ENCODE measurements at places on chromosomes 1 and 21.
A peak's percentile ranks its signal among the peaks of the same experiment; 100 is the strongest.

- no peak for DNase-seq
- H3K4me1 ChIP-seq = peaks cover 18% of the 10 kb centered on the region
- H3K27me3 ChIP-seq = no peaks in the 10 kb centered on the region
- no peak overlapping the region for H3K4me3 ChIP-seq
- no peaks in the 10 kb centered on the region for H3K36me3 ChIP-seq
- H3K27ac ChIP-seq = no peak overlapping the region
Observed at GRCh38 chr1:185490924-185491323, 173.9 kb upstream of the IVNS1ABP start.

DNA sequence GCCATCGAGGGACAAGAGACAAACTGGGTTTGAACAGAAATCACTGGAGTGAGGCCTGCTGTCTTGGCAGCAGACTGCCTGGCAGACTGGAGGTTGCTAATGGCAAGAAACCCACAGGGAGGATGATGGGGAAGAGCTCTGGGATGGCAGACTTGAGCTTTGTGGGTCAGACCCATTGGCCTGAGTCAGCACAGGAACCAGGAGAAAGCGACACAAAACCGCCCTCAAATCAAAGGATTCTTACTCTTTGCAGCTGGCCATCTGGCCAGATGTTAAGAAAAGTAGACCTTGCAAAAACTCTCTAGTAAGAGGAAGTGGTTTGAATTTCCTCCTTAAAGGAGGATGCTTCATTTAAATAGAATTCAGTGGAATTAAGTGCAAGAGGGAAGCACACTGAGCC, 195.2 kb upstream of the JUN start:
- H3K4me3 ChIP-seq = no peak overlapping the region
- peaks cover 9% of the 10 kb centered on the region for H3K4me1 ChIP-seq
- H3K36me3 ChIP-seq = no peaks in the 10 kb centered on the region
- no peak overlapping the region for H3K27ac ChIP-seq

GRCh38 chr21:37868446-37869295, 47.6 kb downstream of the KCNJ6 start:
- H3K36me3 ChIP-seq = no peaks in the 10 kb centered on the region
- H3K4me3 ChIP-seq = no peak overlapping the region
- no peaks in the 10 kb centered on the region for H3K4me1 ChIP-seq
- no peak for DNase-seq

DNA sequence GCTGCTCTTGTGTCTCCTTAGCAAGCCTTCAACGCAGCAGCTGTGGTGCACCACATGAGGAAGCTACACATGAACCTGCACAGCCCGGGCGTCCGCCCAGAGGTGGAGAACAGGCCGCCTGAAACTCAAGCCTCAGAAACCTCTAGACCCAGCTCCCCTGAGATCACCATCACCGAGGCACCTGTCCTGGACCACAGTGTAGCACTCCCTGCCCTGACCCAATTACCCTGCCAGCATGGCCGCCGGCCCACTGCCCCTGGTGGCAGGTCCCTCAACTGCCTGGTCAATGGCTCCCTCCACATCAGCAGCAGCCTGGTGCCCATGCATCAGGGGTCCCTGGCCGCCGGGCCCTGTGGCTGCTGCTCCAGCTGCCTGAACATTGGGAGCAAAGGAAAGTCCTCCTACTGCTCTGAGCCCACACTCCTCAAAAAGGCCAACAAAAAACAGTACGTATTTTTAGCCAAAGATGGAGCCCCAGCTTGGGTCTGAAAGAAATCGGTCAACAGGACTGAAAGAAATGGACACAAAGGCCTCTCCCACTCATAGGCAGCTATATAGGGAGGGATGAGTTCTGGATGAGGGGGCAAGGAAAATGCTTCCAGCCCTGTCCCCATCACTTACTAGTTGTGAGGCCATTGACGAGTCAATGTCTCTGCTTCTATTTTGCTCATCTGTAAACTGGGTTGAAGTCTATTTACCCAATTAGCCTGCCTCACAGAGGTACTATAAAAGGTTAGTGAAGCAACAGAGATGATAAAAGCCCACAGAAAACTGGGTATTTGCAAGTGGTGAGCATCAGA, 28.5 kb downstream of the CAMK1G start:
- no peak overlapping the region for H3K27ac ChIP-seq
- no peak overlapping the region for H3K4me3 ChIP-seq
- no peaks in the 10 kb centered on the region for H3K27me3 ChIP-seq
- H3K4me1 ChIP-seq = peaks cover 10% of the 10 kb centered on the region
- no peaks in the 10 kb centered on the region for H3K36me3 ChIP-seq

GRCh38 chr1:57276918-57277317, 146.9 kb downstream of the DAB1 start:
- no peaks in the 10 kb centered on the region for H3K36me3 ChIP-seq
- peaks cover 18% of the 10 kb centered on the region for H3K4me1 ChIP-seq
- no peak for DNase-seq
- H3K4me3 ChIP-seq = no peak overlapping the region
- no peaks in the 10 kb centered on the region for H3K27me3 ChIP-seq

GRCh38 chr1:61572046-61572445, 152.9 kb downstream of the TM2D1 start:
- no peak overlapping the region for H3K27ac ChIP-seq
- no peak for DNase-seq
- no peak overlapping the region for H3K4me3 ChIP-seq
- H3K36me3 ChIP-seq = no peaks in the 10 kb centered on the region

GRCh38 chr1:27106561-27107323, 48.2 kb downstream of the SLC9A1 start:
- H3K4me1 ChIP-seq = peaks cover 7% of the 10 kb centered on the region
- H3K36me3 ChIP-seq = no peaks in the 10 kb centered on the region
- no peak overlapping the region for H3K27ac ChIP-seq
- H3K27me3 ChIP-seq = no peaks in the 10 kb centered on the region
- DNase-seq = no peak

DNA sequence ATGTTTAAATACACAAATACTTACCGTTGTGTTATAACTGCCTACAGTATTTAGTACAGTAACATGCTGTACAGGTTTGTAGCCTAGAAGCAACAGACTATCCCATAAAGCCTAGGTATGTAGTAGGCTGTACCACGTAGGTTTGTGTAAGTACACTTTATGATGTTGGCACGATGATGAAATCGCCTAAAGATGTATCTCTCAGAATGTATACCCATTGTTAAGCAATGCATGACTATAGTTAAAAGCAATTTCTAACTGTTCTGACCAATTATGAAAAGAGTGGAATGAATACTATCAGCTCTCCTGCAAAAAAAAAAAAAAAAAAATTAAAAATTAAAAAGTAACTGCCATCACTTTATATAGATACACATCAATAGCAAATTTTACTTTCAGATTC, 11.4 kb downstream of the HP1BP3 start:
- no peak overlapping the region for H3K27ac ChIP-seq
- peaks cover 67% of the 10 kb centered on the region for H3K36me3 ChIP-seq
- H3K27me3 ChIP-seq = no peaks in the 10 kb centered on the region
- no peak for DNase-seq
- peaks cover 1% of the 10 kb centered on the region for H3K4me1 ChIP-seq

DNA sequence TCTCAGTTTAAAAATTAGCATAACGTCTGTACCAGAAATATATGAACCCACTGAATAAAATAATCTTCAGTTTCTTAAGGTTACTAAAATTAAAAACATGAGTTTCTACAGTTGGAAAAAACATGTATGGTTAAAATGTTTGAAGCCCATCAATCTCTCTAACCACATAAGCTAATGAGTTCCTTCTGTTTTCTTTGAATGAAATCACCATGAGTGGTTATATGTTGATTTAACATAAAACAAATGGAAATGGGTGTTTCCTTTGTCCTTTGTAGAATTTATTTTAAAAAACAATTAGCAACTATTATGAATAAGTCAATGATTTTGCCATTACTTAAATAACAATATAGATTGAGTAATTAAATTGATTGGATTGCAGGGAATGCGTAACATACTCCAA, 3.0 kb upstream of the ADGRL2 start:
- no peak for DNase-seq
- H3K27me3 ChIP-seq = no peaks in the 10 kb centered on the region

- no peak overlapping the region for H3K27ac ChIP-seq
- peak; percentile 63 for DNase-seq
- H3K4me3 ChIP-seq = no peak overlapping the region
- H3K4me1 ChIP-seq = no peaks in the 10 kb centered on the region
- H3K27me3 ChIP-seq = peaks cover 24% of the 10 kb centered on the region
Observed at GRCh38 chr1:6185635-6186382, 5.7 kb upstream of the CHD5 start.

Measured in cardiac muscle cell (in vitro differentiated cells and primary cell).